ENCODE measurements at places on chromosomes 3 and 15.

- peak; percentile 61 for DNase-seq
These were observed 275.6 kb downstream of the BBX start for GRCh38 chr3:107798381-107798780.

DNA sequence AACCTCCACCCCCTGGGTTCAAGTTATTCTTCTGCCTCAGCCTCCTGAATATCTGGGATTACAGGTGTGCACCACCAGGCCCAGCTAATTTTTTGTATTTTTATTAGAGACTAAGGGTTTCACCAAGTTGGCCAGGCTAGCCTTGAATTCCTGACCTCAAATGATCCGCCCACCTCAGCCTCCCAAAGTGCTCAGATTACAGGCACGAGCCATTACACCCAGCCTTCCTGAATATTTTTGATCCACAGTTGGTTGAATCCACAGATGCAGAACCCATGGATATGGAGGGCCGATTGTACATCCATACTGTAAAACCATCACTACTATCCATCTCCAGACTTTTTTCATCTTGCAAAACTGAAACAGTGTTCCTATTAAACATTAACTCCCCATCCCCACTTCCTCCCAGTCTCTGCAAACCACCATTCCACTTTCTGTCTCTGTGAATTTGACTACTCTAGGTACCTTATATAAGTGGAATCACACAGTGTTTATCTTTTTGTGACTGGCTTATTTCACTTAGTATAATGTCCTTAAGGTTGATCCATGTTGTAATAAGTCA is 8.2 kb upstream of the TMEM62 start:
- DNase-seq: no peak

GRCh38 chr3:111610612-111611054 is 15.5 kb upstream of the ZBED2 start:
- DNase-seq: no peak

DNA sequence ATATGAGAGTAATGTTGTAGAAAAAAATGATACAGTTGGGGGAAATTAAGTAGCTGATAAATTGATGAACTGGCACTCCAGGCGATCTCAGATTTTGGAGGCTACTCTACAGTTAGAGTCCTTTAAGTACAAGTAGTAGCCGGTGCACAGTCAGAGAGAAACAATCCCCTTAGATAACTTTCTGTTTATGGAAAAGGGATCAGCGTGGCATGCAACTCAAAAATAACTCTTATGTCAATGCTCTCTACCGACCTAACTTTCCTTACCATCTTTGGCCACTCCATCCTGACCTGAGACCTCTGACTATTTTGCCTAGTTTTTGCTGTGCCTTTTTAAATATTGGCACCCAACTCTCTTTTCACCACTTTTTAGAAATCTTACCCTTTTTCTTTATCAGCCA is 299.6 kb downstream of the UNC13C start:
- no peak for DNase-seq

GRCh38 chr3:90015688-90016356 is 908.4 kb downstream of the EPHA3 start:
- peak; percentile 96 for DNase-seq

Measured in cardiac fibroblast (primary cell).